ENCODE measurements at places on chromosomes 5 and 9. TPM values are rescaled to one million over a fixed set of nuclear protein-coding genes. Genes with fewer than 3 reads are reported as not detected.

GRCh38 chr5:50691399-50692016 lies 25.1 kb downstream of the PARP8 start:
- no peak for DNase-seq

- DNase-seq = no peak
Measured at GRCh38 chr5:108251350-108251749, 130.5 kb downstream of the FBXL17 start.

- DNase-seq = no peak
Measured at GRCh38 chr9:94147776-94148175, 63.5 kb downstream of the PTPDC1 start.

CSF1R gene
- 0.36 TPM for total RNA-seq

GRCh38 chr5:60803712-60804111 lies 40.4 kb downstream of the ELOVL7 start:
- DNase-seq = no peak

- DNase-seq = no peak
Measured at GRCh38 chr5:81146031-81146430, 87.1 kb upstream of the CKMT2 start.

GRCh38 chr9:129352146-129352865 lies 174.2 kb upstream of the IER5L start:
- no peak for DNase-seq

TMEM252 gene
- not detected for total RNA-seq

NSD1 gene
- total RNA-seq = 100 TPM

Data from naive thymus-derived CD4-positive, alpha-beta T cell (primary cell).